ENCODE measurements at places on chromosomes 12 and 14.

DNA sequence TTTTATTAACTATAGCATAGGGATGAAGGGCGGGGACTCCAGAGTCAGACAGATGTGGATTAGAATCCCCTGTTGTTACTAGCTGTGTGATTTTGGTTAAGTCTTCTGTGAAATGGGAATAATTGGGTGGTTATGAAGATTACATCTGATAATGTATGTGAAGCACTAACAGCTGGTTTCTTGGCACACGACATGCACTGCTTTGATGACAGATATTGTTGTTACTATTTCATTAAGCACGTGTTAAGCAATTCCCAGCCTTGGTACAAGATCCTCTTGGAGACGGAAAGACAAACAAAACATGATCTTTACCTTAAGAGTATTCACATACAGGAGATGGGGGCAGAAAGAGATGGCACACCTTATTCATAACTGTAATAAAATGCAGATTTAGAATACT, 7.9 kb downstream of the PPFIBP1 start:
- DNase-seq: no peak

DNA sequence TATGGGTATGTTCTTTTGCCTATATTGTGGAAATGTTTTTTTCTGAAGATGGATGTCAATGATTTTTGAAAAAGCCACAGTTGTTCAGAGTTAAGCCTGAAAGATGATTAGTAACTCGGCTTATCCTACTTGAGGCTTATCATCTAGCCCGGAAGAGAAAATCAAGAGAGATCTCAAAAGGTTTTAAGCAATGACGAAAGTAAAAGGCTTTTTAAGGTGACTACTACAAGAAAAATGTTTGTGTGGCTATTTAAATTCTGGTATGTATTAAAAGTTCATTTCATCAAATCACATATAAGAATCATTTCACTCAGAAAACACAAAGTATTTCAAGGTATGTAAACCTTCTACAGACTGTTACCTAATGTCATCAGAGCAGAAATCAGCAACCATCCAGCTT, 40.2 kb downstream of the HEATR5A start:
- DNase-seq: no peak

GRCh38 chr12:88181881-88182280, 39.8 kb downstream of the TMTC3 start:
- DNase-seq: no peak

DNA sequence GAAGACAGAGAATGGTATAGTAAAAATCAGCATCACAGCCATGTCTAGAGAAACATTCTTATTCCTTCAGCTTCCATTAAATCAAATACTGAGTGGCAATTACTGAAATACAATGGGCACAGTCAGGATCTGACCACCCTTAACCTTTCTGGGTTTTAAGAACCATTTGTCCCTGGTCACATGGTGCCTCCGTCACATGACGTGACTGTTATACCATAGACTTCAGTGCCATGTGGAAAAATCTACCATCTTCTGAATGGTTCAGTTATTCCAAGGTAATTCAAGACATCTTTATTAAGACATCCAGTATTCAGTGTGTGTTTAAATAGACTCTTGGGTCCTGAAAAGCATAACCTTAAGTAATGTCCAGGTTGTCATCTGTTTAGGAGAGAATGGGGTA, 553.1 kb upstream of the FLRT2 start:
- DNase-seq: no peak
